Sigmoid colon (tissue), 7 donors: ENCODE measurements at places on chromosomes 3 and 15. TPM values are rescaled to one million over a fixed set of nuclear protein-coding genes. Genes with fewer than 3 reads are reported as not detected.
A peak's percentile ranks its signal among the peaks of the same experiment; 100 is the strongest.

DNA sequence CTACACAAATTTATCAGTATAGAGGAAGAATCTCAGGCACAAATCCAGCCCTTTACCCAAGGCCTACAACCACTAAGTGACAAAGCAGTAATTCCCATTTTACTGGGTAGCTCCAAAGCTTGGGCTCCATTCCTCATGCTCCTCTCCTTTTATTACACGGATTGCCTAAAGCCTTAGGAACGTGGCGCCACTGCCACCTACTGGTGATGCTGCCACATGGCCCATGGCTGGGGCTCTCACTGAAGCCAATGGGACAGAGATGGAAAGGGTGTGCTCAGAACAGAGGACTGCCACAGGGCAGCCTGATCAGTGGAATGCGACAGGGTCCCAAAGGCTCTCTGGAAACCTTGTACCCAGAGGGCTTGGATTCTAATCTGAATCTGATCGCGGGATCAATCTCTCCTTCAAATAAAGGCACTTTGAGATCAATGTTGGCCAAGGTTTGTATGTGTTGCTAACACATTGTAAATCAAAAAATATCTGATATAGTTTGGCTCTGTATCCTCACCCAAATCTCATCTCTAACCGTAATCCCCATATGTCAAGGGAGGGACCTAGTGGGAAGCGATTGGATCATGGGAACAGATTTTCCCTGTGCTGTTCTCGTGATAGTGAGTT is 33.5 kb upstream of the LYZL4 start:
- peak; percentile 82 for DNase-seq

DNA sequence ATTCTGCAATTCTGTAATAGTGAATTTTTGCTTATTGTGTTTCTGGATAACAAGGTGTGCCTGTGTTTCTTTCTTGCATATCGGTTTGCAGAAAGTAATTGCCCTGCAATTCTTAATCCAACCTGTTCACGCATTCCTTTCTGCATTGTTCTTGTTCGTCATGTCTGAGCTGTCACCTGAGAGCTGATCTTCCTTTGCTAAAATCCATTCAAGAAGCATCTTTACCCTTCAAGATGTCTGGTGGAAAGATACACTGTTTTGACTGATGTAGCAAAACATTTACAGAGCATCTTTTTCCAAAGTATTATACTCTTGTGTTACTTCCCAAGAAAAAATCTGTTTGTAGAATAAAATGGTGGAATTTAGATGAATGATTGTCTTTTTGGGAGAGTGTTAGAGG is 159.0 kb upstream of the WNT5A start:
- no peak for DNase-seq

- peak; percentile 21 for DNase-seq
These were observed 156.1 kb downstream of the FBLN2 start for GRCh38 chr3:13705051-13705450.

Gene UPK1B
- not detected for total RNA-seq

Gene CNTN4
- 7.5 TPM for total RNA-seq

Gene ITIH1
- total RNA-seq = not detected
